Stimulated activated naive CD4-positive, alpha-beta T cell (primary cell): ENCODE measurements at places on chromosomes 6 and 20.

- DNase-seq = peak; percentile 4
Measured at GRCh38 chr20:13995086-13995665, at the start of gene MACROD2. MACROD2 (plus strand) TSS chr20:13995516.

GRCh38 chr6:61833176-61833755 lies 452.8 kb downstream of the KHDRBS2 start:
- DNase-seq = no peak

GRCh38 chr20:25226433-25227316 lies 21.2 kb upstream of the PYGB start:
- DNase-seq = no peak

- DNase-seq = no peak
Measured at GRCh38 chr6:113188962-113189361, 668.2 kb upstream of the MARCKS start.

DNA sequence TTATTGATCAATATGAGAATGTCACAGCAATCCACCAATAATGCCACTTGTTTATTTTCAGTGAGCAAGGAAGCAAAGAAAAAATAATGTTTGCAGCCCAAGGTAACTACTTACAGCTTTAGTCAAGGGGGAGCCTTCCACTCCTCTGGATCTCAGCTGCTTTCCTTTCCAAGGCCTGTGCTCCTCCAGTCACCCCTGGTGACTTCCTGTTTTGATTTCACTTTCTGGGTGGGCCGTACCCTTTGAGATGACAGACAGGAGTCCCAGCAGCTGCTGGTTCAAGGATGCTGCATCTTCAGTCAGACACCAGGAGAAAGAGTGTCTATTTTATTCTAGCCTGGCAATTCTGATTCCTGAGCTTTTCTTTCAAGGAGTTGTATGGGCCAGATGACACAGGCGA lies 5.6 kb upstream of the VNN2 start:
- DNase-seq = peak; percentile 57

DNA sequence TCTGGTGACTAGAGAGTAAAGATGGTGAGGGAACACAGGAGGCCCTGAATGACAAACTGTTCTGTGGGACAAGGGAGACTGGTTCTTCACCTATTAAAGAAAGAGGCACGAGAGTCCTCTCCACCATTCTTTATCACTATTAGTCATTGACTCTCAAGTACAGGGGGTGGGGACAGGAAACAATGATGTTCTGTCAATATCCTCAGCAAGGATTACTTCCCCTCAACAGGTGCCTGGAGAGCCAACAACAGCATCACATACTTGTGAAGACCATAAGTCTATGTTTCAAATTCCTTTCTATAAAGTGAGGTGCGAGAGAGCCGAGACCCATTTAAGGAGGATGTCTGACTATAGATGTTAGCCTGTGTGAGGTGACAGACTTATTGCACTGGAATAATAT lies 72.4 kb upstream of the TBC1D7 start:
- DNase-seq = no peak

DNA sequence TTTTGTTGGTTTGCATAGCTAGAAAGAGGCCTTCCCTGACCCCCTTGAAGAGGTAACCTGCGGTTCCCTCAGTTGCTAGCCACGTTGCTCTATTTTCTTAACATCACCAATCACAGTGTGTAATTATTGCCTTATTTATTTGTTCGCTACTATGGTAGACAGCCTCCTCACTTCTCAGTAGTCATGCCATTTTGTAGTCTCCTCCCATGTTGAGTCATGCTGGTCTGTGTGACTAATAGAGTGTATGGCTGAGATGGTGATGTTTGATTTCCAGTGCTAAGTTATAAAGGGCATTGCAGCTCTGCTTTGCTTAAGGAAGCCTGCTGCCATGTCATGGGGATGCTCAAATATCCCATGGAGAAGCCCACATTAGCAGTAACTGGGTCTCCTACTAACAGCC lies 236.6 kb upstream of the CHD6 start:
- DNase-seq = no peak

DNA sequence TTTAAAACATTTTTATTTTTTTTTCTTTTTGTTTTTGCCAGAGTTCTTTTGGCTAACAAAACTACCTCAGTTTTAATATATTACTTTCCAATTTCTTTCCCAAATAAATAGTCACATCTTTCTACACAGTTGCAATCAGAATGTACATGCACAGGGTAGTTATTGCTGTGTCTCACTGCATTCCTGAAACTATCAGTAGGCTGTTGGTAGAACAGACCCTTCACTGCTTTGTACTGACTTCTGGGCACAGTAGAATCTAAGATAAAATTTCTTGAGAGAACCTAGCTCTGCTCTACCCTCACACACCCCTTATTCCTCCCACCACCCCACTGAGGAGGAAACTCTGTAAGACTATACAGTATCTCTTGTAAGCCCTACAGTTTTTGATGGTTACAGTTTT lies 19.9 kb downstream of the TPX2 start:
- DNase-seq = no peak
